T-helper 17 cell (primary cell): ENCODE measurements at places on chromosomes 6 and 20. TPM values are rescaled to one million over a fixed set of nuclear protein-coding genes. Genes with fewer than 3 reads are reported as not detected.
A peak's percentile ranks its signal among the peaks of the same experiment; 100 is the strongest.

The SRMS gene
- not detected for total RNA-seq

The DLGAP4 gene
- total RNA-seq: 45.4 TPM

The MYB gene
- 3.7 TPM for total RNA-seq

GRCh38 chr20:4902788-4903187 is 98.5 kb downstream of the SLC23A2 start:
- no peak overlapping the region for H3K4me3 ChIP-seq
- peaks cover 20% of the 10 kb centered on the region for H3K4me1 ChIP-seq
- no peak overlapping the region for H3K27ac ChIP-seq
- H3K27me3 ChIP-seq: no peaks in the 10 kb centered on the region

GRCh38 chr20:19890445-19891051 is 126.6 kb upstream of the NAA20 start:
- H3K36me3 ChIP-seq: peaks cover 2% of the 10 kb centered on the region
- no peaks in the 10 kb centered on the region for H3K4me1 ChIP-seq
- no peak overlapping the region for H3K27ac ChIP-seq
- H3K4me3 ChIP-seq: no peak overlapping the region

DNA sequence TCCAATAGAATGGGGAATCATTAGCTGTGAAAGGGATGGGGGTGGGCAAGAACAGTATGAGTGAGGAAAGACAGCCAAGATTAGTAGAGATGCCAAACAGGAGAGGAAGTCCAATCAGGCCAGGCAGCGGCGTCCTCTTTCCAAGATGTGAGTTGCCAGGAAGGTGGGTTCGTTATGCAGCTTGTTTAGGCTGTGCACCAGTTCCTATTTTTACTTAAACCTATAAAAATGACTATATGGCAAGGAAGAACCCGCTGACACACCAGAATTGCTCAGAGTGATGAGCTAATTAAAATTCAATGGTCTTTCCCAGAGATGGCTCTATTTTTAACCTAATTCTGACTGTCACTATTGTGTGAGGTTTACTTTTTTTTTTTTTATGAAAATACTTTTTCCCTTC is 88.2 kb downstream of the SLC22A23 start:
- peaks cover 23% of the 10 kb centered on the region for H3K4me1 ChIP-seq
- no peaks in the 10 kb centered on the region for H3K27me3 ChIP-seq
- H3K36me3 ChIP-seq: peaks cover 2% of the 10 kb centered on the region

- peaks cover 3% of the 10 kb centered on the region for H3K4me1 ChIP-seq
- H3K4me3 ChIP-seq: no peak overlapping the region
- DNase-seq: no peak
- no peak overlapping the region for H3K27ac ChIP-seq
- no peaks in the 10 kb centered on the region for H3K27me3 ChIP-seq
Measured at GRCh38 chr6:73560182-73560732, 39.4 kb upstream of the EEF1A1 start.

DNA sequence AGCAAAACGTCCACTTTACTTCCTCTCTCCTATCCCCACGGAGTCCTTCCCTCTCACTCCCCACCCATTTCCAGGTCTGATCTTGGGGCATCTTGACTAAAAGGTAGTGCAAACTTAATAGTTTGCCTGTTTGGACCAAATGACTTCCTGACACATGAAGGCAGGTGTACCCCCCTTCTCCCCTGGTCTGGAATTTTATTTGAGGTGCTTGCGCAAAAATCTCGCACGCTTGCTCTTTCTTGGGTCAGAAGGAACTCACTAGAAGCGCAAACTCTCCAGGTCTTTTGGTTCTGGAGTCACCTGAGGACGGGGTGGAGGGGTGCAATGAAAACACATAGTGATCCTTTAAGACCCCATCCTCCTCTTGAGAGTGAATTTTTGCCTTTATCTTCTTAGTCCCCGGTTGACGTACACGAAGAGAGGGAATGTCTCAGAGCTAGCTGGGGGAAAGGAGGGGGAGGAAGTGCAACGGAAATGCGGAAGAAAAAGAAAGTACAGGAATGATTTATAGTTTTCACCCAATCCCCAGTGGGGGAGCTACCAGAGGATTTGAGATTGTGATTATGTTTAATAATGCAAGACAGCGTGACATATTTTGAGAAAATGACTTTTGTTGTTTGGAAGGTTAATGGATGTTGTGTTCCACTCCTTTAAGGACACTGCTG is 4.9 kb downstream of the ADGRB3 start:
- peaks cover 19% of the 10 kb centered on the region for H3K4me1 ChIP-seq
- peak overlapping the region; percentile 52 for H3K4me3 ChIP-seq

DNA sequence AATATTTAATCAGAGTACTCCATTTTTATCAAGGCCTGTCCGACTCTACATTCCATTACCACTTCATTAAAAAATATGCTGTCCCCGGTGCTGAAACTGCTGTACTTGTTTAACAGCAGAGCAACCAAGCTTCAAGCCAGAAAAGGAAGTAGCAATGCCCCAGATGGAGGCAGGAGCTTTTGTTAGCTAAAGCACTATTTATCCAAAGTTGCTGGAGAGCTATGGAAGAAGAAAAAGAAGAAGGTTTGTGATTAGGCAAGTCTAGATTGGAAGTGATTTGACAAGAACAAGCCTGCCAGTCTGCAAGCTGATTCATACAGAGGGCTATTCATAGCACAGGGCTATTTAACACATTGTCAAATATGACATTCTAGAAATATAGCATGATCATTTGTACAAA is 160.9 kb upstream of the SPTLC3 start:
- no peaks in the 10 kb centered on the region for H3K27me3 ChIP-seq
- no peaks in the 10 kb centered on the region for H3K4me1 ChIP-seq

DNA sequence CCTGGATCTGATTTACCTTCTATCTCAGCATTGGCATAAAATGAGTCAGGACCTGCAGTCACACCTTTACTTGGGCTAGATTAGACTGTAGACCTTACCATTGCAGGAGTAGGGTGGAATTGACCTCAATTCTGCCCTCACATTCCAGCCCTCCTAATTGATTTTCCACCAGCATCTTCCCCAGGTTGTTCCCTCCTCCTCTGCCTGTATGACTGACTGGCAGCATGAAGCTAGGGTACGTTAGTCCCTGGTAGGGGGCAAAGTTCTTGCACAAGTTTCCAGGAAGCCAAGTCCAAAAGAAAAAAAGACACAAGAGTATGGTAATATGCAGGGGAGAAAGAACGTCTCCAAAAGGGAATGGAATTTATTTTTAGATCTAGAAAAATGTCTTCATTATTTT is 225.6 kb upstream of the FLRT3 start:
- DNase-seq: no peak
- no peak overlapping the region for H3K4me3 ChIP-seq
- H3K27ac ChIP-seq: no peak overlapping the region
- H3K36me3 ChIP-seq: no peaks in the 10 kb centered on the region
- H3K4me1 ChIP-seq: no peaks in the 10 kb centered on the region

DNA sequence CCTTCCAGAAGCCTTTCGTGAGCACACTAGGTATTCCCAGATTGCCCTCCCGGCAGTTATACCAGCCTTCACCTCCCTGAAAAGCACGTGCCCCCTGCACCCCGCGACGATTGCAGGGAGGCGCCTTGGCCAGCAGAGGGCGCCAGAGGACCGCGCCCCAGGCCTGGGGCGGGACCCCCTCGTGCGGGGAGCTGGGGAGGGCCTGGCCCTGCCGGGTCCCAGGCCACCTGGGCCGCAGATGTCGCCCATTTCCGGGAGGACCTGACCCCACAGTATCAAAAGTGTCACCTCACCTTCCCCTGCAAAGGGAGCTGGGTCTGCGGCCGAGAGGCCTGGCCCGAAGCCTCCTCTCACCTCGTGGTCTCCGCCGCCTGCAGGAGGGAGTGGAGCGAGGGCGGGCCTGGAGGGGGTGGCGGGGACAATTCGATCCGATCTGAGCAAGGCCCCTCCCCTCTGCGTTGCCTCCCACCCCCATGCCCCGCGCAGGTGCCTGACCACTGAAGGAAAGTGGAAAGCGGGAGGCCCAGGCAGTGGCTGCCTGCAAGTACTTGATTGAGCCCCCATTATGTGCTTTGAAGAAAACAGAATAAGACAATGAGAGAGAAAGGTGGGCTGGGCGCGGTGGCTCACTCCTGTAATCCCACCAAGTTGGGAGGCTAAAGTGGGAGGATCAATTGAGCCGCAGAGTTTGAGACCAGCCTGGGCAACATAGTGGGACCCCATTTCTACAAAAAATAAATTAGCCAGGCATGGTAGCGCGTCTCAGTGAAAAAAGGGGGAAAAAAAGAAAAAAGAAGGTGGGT is 3.5 kb upstream of the SNAI1 start:
- no peaks in the 10 kb centered on the region for H3K36me3 ChIP-seq
- H3K4me3 ChIP-seq: peak overlapping the region; percentile 12
- H3K27me3 ChIP-seq: peaks cover 7% of the 10 kb centered on the region
- no peak overlapping the region for H3K27ac ChIP-seq
- DNase-seq: peak; percentile 63

DNA sequence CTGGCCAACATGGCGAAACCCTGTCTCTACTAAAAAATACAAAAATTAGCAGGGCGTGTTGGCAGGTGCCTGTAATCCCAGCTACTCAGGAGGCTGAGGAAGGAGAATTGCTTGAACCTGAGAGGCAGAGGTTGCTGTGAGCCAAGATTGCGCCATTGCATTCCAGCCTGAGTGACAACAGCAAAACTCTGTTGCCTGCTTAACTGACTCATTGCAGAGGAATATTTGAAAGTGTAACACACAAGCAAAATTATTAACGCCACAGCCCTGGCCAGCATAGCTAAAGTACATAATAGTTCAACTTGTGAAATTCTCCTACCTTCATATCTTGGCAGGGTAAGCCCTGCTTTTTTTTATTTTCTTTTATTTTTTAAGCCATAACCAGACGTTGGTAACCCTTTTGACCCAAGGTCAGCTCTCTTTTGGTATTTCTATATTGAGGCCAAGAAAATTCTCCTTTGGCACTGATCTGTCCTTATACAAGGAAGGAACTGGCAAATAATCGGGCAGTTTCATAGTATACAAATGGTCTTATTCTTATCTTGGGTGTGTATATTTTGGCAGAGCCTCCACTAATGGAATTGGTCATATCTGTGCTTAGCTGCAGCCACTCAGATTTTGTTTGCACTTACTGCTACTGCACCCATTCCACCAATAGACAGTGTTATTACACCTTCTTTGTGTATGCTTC is 4.0 kb upstream of the ADGRF5 start:
- no peak overlapping the region for H3K27ac ChIP-seq
- H3K27me3 ChIP-seq: peaks cover 8% of the 10 kb centered on the region
- H3K4me3 ChIP-seq: no peak overlapping the region
- no peaks in the 10 kb centered on the region for H3K4me1 ChIP-seq
- no peaks in the 10 kb centered on the region for H3K36me3 ChIP-seq

DNA sequence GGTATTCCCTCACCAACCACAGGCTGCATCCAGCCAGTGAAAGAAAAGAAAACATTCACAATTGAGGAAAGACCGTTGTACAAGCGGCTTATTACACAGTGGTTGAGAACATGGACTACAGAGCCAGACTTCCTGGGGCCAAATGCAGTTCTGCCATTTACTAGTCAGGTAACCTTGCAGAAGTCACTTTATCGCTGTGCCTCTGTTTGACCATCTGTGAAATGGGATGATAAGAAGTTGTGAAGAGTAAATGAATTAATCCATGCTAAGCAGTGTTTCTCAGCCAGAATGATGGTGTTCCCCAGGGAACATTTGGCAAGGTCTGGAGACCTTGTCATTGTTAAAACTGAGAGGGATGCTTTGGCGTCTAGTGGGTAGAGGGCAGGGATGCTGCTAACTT is 14.8 kb downstream of the ARHGAP40 start:
- no peak overlapping the region for H3K27ac ChIP-seq
- DNase-seq: no peak
- peaks cover 2% of the 10 kb centered on the region for H3K4me1 ChIP-seq
- H3K4me3 ChIP-seq: no peak overlapping the region
- H3K27me3 ChIP-seq: peaks cover 79% of the 10 kb centered on the region

DNA sequence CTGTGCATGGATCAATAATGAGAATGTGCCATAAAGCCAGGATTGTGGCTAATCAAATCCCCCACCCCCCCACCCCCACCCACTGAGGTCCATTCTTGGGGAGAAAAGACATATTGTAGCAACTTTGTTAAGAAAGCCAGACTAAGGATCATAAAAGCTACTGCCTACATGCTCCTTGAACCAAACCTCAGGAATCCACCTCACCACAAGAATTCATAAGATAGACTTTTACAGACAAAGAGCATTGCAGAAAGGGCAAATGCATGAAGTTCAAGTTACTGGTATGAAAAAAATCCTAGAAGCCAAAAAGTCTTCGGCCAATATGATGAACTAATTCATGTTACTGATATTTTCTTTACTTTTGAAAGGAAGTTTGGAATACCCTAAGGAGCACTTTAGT is 187.9 kb upstream of the ARID1B start:
- H3K27me3 ChIP-seq: peaks cover 25% of the 10 kb centered on the region
- no peak overlapping the region for H3K4me3 ChIP-seq
- no peak overlapping the region for H3K27ac ChIP-seq
- DNase-seq: no peak
- H3K4me1 ChIP-seq: no peaks in the 10 kb centered on the region

DNA sequence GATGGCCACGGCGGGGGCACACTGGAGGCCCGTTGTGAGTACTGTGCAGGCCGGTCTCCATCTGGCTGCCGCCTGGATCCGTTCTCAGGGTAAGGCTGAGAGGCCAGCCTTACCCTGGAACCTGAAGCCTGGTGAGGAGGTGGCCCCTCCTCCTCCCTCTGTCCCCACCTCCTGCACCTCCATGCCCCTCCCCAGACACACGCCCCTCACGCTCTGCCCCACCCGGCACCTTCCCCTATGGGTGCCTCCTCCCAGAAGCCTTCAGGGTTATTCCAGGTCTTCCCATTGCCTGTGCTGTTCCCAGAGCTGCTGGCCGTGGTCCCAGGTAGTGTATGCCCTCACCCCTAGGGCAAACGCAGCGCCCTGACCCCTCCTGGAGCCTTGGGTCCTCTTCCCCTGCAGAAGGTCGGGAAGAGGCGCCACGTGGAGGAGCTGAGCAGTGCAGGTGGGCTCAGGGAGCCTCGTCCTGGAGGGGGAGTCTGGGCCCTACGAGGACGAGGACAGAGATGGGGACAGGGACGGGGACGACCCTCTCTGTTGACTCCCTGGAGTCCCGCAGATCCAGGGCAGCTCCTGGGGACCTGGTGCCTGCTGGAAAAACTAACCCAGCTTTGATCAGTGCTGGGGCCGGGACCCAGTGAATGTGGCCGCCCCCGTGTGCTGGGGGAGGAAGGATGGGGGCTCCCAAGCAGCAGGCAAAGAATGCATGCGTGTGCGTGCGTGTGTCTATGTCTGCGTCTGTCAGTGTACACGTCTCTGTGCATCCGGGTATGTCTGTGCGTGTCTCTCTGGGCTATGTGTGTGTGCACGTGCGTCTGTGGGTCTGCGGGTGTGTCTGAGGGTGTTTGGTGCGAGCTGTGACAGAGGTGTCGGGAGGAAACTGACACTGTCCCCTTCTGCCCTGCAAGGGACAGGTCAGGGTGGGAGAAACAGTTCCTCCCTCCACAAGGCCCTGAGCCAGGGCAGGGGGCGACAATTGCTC is 8.2 kb upstream of the HRH3 start:
- no peaks in the 10 kb centered on the region for H3K4me1 ChIP-seq
- H3K27ac ChIP-seq: no peak overlapping the region
- H3K4me3 ChIP-seq: no peak overlapping the region
- H3K27me3 ChIP-seq: peaks cover 26% of the 10 kb centered on the region
- H3K36me3 ChIP-seq: no peaks in the 10 kb centered on the region
- DNase-seq: no peak

- no peak overlapping the region for H3K27ac ChIP-seq
- no peak overlapping the region for H3K4me3 ChIP-seq
- no peak for DNase-seq
- H3K4me1 ChIP-seq: no peaks in the 10 kb centered on the region
- H3K27me3 ChIP-seq: peaks cover 20% of the 10 kb centered on the region
Measured at GRCh38 chr6:168563656-168564055, 122.7 kb downstream of the SMOC2 start.

GRCh38 chr20:31474097-31474436 is 860 bp downstream of the DEFB124 start:
- peaks cover 49% of the 10 kb centered on the region for H3K27me3 ChIP-seq
- DNase-seq: no peak
- no peak overlapping the region for H3K4me3 ChIP-seq
- no peaks in the 10 kb centered on the region for H3K36me3 ChIP-seq
- peaks cover 5% of the 10 kb centered on the region for H3K4me1 ChIP-seq
